T-helper 2 cell (primary cell): ENCODE measurements at places on chromosomes 7 and 10.

- DNase-seq, result no peak
Measured at GRCh38 chr7:31735991-31736982, 49.3 kb downstream of the PPP1R17 start.

GRCh38 chr10:99537989-99538917 is 5.5 kb downstream of the NKX2-3 start:
- no peak for DNase-seq

GRCh38 chr10:123766012-123766411 is 99.9 kb downstream of the GPR26 start:
- no peak for DNase-seq

GRCh38 chr7:139948587-139949335 is 114.0 kb downstream of the PARP12 start:
- no peak for DNase-seq

DNA sequence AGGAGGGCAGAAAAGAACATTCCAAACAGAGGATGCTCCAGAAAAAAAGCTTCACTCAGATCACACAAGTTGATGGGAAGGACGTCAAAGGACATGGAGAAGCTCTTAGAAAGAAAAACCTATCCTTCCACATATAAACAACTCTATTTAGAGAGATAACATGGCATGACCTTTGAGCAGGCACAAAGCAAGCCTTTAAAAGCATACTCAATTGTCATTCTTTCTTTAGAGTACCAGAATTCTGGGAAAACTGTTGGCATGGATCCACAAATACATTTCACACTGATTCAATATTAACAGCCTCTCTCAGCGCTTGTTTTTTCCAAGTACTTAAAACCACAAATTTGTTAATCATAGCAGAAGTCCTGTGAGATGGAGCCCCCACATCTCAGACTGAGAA is 7.3 kb upstream of the ABLIM1 start:
- DNase-seq, result no peak

DNA sequence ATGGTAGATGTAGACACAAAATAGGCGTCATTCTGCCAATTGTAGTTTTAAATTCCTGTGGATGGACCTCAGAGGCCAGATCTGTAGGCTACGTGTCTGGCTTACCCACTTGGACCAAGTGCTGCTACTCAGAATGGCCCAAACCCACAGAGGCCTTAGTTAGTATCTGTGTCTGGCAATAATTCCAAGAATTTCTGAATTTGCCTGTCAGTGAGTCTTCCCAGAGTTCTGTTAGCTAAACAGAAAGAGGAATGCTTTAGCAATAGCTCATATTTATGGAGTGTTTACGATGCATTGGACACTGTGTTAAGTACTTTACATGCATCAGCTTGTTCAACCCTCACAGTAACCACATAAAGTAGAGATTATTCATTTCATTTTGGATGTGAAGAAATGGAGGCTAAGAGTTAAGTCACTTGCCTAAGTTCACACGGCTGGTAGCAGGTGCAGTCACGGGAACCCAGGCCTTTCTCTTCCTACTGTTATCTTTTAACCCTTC is 231.8 kb downstream of the PTEN start:
- DNase-seq, result no peak

GRCh38 chr10:4708123-4708759 is 117.8 kb upstream of the AKR1E2 start:
- no peak for DNase-seq

DNA sequence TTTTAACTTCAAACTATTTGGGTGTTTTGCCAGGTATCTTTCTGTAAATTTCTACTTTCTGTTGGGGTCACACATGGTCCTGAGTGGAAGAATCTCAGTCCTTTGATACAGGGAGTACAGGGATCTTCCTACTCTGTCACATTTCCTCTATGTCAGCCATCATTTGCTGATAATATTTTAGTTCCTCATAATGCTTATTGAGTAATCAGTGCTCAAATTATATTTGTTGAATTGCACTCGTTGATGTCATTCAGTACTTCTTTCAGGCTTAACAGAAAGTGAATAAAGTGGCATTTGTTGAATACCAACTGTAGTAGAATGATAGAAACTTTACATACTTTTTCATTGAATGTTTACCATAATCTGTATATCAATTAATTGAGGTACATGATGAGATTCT is 31.9 kb downstream of the WDR11 start:
- no peak for DNase-seq

DNA sequence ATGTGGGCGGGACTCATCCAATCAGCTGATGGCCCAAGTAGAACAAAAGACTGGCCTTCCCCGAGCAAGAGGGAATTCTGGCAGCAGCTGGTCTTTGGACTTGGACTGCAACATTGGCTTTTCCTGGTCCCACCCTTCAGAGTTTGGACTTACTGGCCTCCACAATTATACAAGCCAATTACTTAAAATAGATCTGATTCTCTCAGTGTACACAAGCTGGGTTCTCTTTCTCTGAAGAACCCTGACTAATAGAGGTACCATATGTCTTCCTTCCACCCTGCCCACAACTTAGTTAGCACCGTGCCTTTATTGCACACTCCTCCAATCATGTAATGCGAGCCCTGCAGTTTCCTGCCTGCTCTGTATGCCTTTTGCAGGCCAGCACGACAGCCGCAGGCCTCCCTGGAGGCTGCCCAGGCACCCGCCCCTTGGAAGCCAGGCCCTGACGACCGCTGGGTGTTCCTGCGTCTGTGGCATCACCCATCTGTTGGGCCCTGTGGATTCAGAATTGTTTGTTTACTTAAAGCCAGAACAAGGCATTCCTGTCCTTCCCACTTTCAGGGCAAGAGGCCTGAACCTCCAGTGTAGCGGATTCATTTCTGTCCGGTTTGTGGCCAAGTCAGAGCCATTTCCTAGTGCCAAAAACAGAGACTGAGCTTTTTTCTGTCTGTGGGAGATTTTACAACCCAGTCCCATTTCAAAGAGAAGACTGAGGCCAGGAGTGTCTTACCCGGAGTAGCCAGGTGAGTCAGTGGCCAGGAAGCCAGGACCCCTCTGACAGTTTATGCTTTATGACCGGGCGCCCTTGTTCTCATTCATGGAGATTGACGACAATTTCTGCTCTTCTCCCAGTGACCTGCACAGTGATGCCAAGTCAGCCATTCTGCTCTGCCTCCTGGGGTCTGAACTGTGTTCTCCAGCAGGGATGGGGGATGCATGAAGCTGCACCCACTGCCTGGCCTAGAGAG is 968 bp upstream of the INMT start:
- DNase-seq, result no peak

DNA sequence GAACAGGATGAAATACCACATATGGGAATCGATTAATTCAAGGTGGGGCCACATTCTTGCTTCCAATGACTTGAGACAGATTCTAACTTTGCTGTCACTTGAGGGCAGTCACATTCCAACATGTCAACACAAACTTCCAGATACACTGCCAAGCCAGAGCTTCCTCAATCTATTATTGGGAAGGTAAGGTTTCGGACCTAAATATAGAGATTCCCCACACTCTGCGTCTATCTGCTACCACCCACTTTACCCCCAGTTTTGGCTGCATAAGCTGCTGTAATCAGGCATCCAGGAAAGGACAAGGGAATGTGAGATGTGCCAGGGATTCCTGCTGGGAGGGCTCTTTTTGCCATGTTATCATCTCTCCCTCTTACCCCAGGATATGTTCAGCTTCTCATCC is 20.5 kb upstream of the DGKI start:
- DNase-seq, result no peak

GRCh38 chr7:96041171-96041570 is 268.8 kb downstream of the DYNC1I1 start:
- DNase-seq, result no peak

GRCh38 chr10:48305905-48306264 is 592 bp upstream of the MAPK8 start:
- no peak for DNase-seq

GRCh38 chr7:29194206-29194593 is 375 bp upstream of the CHN2 start:
- no peak for DNase-seq

DNA sequence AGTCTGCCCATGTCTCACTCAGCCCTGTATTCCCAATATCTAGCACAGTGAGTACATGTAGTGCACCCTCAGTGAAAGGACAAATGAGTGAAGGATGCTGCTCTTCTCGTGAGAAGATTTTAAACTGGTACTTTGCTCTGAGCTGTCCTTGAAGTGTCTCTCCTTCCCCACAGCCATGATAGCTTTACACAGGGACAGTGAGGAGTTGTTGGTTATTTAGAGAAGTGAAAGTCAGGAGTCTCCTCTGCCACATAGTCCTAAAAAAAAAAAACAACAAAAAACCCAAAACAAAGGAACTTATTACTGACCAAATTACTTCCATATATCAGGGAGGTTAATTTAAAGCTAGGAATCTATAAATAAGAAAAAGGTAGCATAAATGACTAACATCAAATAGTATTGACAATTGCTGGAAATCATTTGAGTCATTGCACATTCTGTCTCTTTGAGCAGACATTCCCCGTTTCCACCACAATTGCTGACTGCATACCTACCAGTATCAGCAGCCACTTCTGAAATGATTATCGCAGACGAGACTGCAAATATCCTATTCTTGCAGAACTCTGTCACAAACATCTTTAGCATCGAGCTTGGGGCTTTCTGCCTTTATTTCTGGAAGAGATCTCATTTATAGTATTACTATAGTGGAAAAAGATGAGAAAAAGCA is 202.1 kb downstream of the PTEN start:
- no peak for DNase-seq

GRCh38 chr7:72152161-72153131 is 259.7 kb downstream of the CALN1 start:
- DNase-seq, result no peak

- DNase-seq, result no peak
Measured at GRCh38 chr7:88281749-88282148, 24.9 kb downstream of the STEAP4 start.

GRCh38 chr7:101435461-101436220 is 73.0 kb downstream of the COL26A1 start:
- no peak for DNase-seq

DNA sequence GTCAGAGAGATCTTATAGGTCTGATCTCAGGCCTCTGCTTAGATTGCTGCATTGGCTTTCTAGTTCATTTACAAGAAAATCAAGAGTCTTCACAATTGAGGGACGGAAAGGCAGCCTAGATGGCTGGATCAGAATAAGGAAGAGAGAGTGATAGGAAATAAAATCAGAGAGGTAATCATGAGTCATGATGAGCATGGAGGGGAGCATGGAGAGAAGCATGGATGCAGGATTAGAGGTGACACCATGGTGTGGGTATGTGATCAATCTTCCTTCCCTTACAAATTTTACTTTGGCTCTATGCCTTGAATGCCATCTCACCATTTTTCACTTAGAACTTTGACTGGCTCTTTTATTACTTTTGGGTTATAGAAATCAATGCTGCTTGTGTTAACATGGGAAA is 1.4 kb downstream of the BCCIP start:
- no peak for DNase-seq

DNA sequence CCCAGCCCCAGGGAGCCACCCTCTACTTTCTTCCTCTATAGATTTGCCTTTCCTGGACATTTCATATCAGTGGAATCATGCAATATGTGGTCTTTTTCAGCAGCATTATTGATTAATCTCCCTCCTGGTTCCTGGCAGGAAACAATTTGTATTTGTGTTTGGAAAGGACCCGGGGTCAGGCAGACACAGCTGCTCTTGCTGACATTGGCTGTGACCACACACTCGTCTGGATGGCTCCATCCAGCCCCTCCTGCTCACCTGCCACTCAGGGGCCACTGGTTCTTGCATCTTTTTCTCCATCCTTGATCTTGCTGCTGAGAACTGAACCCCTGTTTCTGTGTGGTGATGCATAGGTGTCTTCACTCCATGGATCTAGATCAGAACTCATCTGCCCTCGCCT is 176.6 kb upstream of the MKI67 start:
- no peak for DNase-seq

- no peak for DNase-seq
Measured at GRCh38 chr10:113647812-113648211, 16.0 kb downstream of the NRAP start.

DNA sequence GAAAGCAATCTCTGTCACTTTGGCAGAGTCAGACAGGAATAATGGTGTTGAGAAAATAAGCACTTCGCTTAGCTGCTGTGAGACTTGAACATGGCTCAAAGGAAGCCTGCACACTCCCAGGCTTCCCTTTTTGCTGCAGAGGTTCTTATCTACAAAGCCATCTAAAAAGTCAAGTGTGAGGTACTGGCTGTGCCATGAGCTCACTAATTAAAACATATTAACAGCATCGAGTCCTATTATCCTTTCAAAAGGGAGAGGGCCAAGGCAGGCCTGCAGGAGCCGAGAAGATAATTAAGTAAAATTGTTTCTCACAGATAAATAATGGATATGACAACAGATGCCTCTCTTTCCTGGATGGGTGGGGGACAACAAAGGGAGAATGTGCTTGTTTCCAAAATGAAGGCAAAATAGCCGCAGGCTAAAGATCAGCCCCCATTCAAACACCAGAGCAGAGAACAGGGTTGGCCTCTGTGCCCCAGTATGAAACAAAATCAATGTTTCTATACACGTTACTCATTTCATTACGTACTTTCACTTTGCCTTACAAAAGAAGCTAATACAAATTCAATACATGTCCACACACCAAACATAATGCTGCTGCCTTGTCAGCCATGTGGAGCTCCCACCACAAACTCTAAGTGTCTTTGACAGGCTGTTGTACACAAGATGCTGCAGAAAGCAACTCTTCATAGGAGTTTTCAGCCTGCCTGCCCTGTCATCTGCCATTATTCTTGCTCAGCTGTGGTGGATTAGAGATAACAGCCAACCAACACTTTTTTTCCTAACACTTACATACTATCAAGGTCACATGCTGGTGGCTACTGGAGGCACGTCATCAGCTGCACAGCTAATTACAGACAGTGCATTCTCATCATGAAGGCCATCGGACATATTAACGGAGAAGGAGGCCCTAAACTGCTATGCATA is 55.3 kb downstream of the ELAPOR2 start:
- DNase-seq, result no peak

DNA sequence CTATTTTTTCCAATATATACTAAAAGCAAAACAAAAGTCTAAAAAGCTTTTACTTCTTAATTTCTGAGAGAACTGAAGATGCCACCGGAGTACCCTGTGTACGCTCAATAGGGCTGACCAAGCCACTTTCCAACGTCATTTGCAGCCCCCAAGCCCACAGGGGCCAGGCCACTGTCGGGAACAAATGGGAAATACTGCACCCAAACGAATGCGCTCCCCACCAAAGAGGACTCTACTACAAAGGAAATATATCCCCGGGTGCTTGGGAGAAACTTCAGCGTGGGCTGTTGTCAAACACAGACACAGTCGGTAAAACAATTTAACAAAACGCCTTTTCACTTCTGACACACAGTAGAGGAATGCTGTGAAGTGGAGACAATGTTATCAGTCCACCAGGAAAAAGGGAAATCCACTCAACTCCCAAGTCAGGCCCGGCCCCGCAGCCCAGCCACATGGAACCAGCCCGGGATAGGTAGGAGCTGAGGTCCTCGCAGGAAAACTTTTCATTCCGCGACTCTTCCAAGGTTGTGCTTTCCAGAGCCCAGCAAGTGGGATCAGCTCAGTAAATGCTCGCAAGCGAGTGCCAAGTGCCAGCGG is 1.4 kb downstream of the PARD3 start:
- no peak for DNase-seq

- DNase-seq, result no peak
Measured at GRCh38 chr7:94357076-94357475, 37.6 kb upstream of the COL1A2 start.
